ENCODE measurements at places on chromosomes 4 and X.

DNA sequence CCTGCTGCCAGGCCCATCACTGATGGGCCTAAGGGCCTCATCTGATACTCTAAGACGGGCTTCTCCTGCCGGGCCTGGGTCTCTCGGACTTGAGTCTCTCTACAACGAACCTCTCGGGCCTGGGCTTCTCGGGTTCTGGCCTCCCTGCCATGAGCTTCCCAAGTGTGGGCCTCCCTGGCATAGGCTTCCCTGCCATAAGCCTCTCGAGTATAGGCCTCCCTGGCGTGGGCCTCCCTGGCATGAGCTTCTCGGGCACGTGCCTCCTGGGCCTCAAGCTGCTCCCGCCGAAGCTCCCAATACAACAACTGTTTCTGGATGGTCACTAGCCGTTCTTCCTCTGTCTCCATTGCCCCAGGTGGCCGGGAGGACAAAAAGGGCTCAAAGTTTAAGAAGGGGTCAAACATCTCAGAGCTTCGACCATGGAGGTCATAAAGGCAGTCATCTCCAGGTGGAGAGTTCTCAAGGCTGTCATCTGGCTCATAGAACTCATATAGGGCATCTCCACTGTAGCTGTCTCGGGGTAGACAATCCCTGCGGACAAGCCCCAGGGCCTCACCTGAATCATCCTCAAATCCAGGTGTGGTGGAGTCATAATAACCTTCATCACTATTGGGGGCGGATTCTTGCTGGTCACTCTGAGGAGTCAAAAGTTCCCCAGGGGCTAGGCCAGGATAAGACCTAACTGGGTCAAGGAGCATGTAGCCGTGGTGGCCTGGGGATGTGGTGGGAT, 14.1 kb downstream of the AMER1 start:
- DNase-seq, result no peak

DNA sequence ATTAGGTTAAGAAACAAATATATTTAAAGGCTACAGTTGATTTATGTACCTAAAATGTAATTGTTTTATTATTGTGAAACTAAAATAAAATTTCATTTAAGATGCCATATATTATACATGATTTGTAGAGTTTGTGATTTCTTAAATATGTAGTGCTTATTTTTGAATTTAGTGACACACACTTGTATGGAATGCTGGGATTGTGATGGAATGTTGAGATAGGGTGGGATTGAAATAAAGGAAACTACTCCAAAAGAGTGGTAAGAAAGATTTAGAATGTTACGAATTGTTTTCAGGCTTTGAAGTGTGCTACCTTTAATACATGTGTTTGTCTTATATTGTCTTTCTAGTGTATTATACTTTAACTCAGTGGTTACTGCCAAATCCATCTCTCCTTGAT, 330.3 kb upstream of the PITX2 start:
- DNase-seq, result no peak

- DNase-seq, result no peak
These were observed 55.0 kb downstream of the RPS6KA6 start for GRCh38 chrX:84133023-84133422.

GRCh38 chr4:26152056-26152455, 168.8 kb upstream of the RBPJ start:
- DNase-seq, result no peak

GRCh38 chrX:130055899-130056298, 54.4 kb downstream of the ELF4 start:
- DNase-seq, result no peak

DNA sequence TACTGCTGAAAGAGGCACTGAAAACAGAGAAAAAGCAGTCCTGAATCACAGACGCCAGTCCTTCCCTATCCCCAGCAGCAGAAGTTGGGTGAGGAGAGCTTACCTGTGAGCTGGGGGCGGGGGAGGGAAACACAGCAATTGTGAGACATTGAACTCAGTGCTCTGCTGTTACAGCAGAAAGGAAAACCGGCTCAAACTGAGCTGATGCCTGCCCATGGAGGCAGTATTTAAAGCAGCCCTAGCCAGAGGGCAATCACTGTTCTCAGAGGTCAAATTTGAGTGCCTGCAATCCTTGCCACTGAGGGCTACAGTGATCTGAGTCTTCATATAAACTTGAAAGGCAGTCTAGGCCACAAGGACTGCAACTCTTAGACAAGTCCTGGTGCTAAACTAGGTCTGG, 220.7 kb downstream of the GRXCR1 start:
- DNase-seq, result no peak

DNA sequence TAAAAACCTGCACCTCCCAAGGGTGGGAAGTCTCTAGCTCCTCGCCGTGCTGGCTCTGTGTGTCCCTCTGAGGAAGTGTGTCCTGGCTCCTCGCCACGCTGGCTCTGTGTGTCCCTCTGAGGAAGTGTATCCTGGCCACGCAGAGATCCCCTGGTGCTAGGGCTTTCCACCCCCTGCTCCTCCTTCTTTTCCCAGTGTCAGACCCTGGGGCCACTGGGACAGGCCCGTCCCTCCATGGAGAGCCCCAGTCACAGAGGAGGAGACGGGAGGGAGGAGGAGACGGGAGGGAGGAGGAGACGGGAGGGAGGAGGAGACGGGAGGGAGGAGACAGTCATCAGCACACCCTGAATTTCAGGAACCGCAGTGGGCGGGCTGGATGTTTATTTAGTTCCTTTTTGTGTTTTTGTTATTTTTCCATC, 53.8 kb upstream of the HGFAC start:
- no peak for DNase-seq

GRCh38 chr4:41715155-41715554, 33.4 kb downstream of the PHOX2B start:
- no peak for DNase-seq

DNA sequence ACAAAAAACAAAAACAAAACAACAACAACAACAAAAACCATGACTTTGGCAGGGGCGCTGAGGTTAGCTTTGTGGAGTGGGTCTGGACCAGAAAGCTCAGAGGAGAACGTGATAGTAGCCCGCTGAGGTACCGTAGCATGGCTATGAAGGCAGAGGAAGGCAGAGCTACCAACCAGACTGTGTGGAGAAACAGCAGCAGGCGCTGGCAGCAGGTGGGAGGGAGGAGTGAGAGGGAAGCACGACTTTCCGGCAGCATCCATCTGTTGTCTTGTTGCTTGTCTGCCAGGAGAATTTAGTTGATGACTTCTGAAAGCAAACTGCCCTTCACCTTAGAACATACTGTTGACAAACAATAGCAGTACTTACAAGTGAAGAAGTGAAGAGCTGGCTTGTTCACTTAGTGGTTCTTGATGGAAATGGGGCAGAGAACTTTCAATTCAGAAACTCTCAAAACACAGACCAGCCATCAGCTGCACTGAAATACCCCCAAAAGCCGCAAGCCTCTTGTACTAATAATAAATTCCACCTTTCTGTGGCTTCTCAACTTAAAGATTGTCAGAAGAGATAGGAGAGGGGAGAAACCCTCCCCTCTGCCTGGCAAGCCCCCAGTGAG, 447.2 kb downstream of the SLITRK2 start:
- no peak for DNase-seq

- no peak for DNase-seq
These were observed 27.3 kb downstream of the NELFA start for GRCh38 chr4:1981251-1982058.

GRCh38 chrX:136162827-136163570, 15.7 kb downstream of the FHL1 start:
- peak; percentile 34 for DNase-seq

DNA sequence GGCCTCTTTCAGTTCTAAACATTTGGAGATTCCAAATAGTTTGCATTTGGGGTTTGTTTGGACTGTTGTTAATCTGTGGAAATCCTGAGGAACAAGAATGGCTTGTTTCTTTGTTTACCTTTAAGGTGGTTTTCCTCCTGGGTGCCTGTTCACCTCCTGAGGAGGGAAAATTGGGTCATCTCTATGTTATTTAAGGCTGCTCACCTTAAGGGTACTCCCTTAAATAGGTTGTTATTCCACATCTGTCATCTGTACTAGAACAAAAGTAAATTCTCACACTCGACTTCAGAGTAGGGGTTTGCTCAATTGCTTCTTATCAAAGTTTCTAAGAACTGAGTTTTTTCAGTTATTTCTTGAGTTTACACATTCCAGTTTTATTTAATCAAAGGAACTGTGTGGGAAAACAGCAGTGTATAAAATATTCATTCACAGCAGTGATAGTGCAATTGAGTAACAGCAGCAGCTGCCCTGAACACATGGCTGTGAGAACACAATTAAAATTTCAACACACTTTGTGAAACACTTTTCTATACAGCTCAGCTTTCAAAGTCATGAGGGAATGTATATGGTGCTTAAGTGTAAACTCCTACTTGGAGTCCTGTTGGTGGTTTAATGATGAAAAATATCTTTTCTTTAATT, 238.5 kb upstream of the PGRMC2 start:
- no peak for DNase-seq

DNA sequence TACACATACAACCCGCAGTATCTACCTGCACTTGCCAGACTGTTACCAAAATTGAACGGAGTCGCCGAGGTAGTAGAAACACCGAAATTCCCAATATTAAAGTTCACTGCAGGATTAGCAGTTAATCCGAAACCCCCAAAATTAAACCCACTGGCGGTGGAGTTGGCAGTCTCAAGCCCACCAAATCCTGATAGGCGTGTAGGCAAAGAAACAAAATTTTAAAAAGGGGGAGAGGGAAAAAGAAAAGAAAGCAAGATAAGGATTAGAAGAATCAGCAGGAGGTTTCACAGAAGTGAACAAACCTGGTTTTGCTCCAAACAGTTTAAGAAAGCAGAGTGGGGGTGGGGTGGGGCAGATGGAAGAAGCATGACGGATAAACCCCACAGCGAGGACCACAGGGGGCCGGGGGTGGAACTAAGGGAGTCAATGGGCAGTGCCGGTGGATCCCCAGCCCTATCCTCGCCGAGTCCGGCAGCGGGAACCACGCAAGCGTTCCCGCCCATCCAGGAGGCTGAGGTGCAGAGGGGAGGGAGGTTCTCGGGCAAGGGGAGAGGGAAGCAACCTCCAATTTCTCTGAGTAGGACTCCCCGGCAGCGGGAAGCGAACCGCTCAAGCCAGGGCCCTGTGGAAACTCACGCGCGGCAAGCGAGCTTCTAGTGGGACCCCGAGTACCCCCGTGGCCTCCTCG, 599 bp downstream of the NUP54 start:
- DNase-seq, result peak; percentile 10

- no peak for DNase-seq
These were observed 418 bp downstream of the TAB3 start for GRCh38 chrX:30888526-30889146.

- DNase-seq, result no peak
These were observed 91.0 kb upstream of the MTM1 start for GRCh38 chrX:150477371-150477770.

DNA sequence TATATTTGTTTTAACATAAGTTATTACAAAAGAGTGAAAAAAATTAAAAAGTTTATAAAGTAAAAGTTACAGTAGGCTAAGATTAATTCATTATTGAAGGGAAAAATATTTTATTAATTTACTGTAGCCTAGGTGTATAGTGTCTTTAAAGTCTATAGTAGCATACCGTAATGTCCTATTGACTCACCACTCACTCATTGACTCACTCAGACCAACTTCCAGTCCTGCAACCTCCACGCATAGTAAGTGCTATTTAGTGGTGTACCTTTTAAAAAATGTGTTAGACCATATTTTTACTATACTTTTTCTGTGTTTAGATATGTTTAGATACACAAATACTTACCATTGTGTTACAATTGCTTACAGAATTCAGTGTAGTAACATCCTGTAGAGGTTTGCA, 841.1 kb downstream of the CENPC start:
- no peak for DNase-seq

DNA sequence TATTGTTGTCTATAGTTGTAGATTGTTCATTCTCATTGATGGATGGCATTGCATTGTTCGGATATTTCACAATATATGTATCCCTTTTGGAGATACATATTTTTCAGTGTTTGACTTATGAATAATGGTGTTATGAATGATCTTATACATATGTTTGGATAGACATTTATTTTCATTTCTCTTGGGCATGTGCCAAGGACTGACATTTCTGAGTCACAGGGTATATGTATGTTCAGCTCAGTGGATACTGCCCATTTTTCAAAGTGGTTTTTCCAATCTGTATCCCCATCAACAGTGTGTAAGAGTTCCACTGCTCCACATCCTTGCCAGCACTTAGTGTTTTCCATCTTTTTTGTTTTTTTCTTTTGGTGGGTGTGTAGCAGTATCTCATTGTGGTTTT, 45.0 kb upstream of the RAB40AL start:
- no peak for DNase-seq

GRCh38 chrX:103630171-103630511, 1.4 kb downstream of the TCEAL1 start:
- DNase-seq, result no peak

- no peak for DNase-seq
These were observed 5.0 kb downstream of the GRPEL1 start for GRCh38 chr4:7062816-7063215.

GRCh38 chr4:19888587-19888986, 363.1 kb upstream of the SLIT2 start:
- no peak for DNase-seq

DNA sequence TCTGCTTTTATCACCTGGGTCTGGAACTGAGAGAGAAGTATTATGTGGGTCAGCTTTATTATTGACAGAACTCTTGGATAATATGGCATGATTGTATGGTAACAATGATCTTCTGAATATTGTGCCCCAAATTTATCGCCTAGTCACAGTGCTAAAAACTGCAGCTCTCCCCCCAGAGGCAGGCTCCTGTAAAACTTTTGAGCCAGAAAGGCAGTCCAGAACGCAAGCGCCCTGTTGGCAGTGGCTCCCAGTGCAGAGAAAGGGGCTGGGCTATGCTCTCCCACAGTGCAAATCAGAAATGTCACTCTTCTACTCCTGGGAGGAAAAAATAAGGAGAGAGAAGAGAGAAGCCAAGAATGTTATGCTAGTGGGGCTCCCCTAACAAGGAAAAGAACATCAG, 50.5 kb downstream of the HELT start:
- DNase-seq, result no peak

- DNase-seq, result no peak
These were observed 124.2 kb downstream of the BANK1 start for GRCh38 chr4:101914761-101915160.

GRCh38 chrX:140065961-140066662, 100.8 kb upstream of the CXorf66 start:
- DNase-seq, result no peak

- DNase-seq, result no peak
These were observed 291.3 kb downstream of the GALNTL6 start for GRCh38 chr4:172104539-172104938.

- no peak for DNase-seq
These were observed 325.0 kb downstream of the EVC2 start for GRCh38 chr4:5383191-5383980.

DNA sequence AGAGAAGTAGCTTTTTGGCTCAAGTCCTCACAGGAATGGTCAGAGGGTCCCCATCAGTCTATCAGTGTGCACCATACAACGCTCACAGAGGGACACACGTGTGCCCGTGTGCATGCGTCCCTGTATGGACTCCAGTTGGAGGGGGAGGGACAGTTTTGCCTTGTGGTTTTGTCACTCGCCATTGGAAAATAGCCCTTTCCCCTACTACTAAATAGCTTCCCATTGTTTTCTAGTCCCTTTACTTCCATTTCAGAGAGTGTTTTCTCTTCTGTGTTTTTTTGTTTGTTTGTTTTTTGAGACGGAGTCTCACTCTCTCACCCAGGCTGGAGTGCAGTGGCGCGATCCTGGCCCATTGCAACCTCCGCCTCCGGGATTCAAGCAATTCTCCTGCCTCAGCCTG, 34.9 kb downstream of the WDR13 start:
- DNase-seq, result no peak
